ENCODE measurements at places on chromosomes 4 and X.

GRCh38 chr4:28004520-28004919 lies 1143.9 kb downstream of the STIM2 start:
- DNase-seq, result no peak

DNA sequence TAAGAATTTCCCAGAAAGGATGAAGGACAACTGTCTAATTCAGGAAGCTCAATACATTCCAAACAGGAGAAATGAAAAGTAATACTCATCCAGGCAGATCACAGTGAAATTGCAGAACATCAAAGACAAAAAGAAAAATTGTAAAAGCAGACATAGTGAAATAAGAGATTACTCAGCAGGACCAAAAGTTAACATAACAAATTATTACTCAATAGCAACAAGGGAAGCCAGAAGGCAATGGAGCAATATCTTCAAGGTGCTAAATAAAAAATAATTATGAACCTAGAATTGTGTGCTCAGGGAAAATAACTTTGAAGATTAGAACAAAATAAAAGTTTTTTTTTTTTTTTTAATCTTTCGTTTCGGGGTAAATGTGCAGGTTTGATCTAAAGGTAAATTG lies 30.5 kb upstream of the ENPP6 start:
- no peak for DNase-seq

DNA sequence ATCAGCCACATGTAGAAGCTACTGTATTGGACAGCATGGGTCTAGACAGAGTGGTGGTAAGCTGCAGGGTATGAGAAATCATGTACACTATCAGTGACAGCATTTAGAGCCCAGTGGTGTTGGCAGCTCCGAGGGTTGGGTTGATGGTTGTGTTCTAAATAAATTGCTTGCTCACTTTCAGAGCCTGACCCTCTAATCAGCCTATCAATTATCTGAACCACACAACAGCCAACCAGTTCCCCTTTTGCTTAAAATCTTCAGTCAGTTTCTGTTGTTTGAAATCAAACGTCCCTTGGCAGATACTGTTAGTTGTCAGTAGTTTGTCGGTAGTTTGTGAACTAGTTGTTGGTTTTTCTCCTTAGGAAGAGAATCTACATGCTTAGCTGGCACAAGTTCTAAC lies 99.8 kb upstream of the RAI2 start:
- DNase-seq, result no peak

DNA sequence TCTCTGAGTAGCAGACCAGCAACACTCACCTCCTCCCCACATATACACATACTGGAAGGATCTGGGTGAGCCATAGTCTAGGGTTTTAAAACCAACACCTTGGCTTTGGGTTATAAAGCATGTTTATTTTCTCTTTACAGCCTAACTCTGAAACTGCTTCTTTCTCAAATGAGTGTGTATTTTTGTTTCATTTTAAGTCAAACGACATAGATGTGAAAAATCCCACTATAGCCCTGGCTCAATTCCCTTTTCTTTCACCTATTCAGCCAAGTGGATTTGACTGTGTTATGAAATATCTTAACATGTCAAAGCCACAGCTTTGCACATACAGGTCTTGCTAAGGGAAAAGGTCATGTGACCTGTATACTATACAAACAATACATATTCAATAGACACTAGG lies 13.8 kb downstream of the NEXMIF start:
- DNase-seq, result no peak

GRCh38 chr4:10096201-10096977 lies 20.2 kb downstream of the WDR1 start:
- DNase-seq, result no peak

GRCh38 chr4:97104666-97105065 lies 1038.6 kb downstream of the STPG2 start:
- no peak for DNase-seq

GRCh38 chr4:20422398-20422797 lies 170.7 kb downstream of the SLIT2 start:
- peak; percentile 54 for DNase-seq

- peak; percentile 65 for DNase-seq
These were observed 279.8 kb upstream of the BOD1L1 start for GRCh38 chr4:13907255-13907751.

- no peak for DNase-seq
These were observed 570.6 kb downstream of the SPRY1 start for GRCh38 chr4:123966990-123967769.

DNA sequence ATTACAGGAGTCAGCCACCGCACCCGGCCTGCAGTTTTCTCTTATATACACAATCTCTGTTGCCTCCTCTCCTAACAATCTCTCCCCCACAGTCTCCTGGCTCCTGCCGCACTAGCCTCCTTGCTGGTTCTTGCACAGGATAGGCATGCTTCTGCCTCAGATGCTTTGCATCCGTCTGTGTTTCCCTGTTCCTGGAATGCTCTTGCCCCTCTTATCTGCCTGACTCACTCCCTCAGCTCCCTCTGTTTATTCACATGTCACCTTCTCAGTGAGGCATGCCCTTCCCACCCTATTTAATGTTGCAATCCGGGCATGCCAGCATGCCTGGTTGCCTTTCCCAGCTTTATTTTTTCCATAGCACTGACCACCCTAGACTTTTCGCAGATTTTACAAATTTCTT lies 161.9 kb downstream of the PHF8 start:
- DNase-seq, result peak; percentile 14

- DNase-seq, result no peak
These were observed 75.3 kb downstream of the SLIT2 start for GRCh38 chr4:20326977-20327376.

DNA sequence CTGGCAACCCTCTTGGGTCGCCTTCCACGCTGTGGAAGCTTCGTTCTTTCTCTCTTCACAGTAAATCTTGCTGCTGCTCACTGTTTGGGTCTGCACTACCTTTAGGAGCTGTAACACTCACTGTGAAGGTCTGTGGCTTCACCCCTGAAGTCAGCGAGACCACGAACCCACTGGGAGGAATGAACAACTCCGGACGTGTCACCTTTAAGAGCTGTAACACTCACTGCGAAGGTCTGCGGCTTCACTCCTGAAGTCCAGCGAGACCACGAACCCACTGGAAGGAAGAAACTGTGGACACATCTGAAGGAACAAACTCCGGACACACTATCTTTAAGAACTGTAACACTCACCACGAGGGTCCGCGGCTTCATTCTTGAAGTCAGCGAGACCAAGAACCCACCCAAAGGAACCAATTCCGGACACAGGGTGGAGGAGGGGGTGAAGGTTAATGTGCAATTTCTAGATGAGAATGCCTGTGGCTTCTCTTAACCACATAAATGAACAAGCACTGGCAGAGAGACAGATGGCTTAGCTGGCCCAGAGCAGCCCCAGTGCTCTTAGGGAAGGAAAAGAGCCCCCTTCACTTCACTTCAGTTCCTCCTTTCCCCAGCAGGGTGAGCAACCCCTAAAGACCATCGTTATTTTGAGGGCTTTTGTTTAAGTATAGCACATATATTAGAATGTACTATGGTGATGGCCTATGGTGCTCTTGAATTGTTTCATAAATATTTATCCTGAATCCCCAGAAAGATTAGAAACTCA lies 73.0 kb downstream of the LUZP4 start:
- DNase-seq, result peak; percentile 75

GRCh38 chr4:179626687-179627086 lies 2184.4 kb upstream of the AGA start:
- no peak for DNase-seq

DNA sequence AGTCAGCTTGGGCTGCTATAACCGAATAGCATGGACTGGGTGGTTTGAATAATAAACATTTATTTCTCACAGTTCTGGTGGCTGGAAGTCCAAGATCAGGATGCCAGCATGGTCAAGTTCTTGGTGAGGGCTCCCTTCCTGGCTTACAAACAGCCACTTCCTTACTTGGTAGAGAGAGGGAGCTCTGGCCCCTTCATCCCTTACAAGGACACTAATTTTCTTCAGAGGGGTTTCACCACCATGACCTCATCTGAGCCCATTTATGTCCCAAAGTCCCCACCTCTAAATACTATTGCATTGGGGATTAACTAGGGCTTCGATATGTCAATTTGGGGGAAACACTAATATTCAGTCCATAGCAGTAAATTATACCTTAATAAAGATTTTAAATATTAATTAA lies 61.8 kb downstream of the CLNK start:
- DNase-seq, result no peak

- DNase-seq, result no peak
These were observed 57.3 kb downstream of the AGA start for GRCh38 chr4:177384856-177385397.

DNA sequence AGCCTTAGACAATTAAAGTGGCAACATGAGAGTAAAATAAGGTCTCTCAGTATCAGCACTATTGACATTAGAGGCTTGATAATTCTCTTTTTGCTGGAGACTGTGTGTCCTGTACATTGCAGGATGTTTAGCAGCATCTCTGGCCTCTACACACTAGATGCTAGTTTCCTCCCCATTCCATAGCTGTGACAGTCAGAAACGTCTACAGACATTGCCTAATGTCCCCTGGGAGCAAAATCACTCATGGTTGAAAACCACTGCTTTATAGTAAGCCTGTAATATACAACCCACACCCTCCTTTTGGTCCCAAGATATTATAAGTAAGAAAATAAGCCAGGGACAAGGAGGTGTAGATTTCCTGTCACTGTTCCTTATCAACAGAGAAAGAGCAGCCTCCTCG lies 166.0 kb downstream of the FRMPD4 start:
- DNase-seq, result no peak

DNA sequence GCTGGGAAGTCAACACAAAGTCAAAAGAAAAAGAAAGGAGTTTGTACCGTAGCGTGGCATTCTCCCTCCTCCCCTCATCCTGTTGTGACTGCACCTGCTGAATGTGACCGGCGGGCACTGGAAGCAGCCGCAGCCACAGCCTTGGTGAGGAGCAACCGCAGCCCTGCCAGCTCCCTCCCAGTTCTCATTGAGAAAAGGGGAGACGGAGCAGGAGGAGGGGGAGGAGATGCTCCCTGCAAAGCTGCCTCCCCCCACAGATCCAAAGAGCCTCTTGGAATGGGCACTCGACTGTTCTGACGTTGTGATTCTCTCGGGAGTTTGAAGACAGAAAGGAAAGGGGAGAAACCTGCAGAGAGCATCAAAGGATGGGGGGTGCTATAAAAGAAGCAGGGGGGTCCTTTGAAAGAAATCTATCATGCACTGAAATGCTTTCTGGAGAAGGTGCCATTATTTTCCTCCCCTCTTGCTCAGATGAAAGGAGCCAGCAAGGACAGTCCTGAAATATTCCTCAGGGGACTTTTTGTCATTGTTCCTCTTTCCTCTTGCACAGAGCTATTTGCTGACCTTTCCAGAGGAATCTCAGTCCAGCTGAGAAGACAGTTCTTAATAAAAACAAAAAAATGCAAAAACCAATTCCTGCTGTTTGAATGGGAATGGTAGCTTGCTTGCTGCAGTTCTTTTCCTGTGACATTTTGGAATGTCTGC lies 429.7 kb downstream of the MAPK10 start:
- DNase-seq, result peak; percentile 13

DNA sequence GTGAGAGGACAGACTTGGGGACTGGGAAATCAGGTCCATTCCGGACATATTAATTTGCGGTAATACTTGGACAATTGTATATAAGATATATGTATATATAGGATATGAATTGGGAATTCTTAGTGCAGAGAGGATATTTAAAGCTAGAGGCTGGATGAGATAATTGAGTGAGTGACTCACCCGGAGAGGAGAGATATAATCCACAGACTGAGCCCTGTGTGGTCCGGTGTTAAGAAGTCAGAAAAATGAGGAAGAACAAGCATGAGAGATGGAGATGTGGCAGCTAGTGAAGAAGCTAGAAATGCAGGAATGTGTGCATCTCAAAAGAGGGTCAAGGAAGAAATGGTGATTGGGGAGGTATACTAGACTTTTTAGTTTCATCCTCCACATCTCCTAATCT lies 336.2 kb downstream of the SLC7A11 start:
- no peak for DNase-seq

DNA sequence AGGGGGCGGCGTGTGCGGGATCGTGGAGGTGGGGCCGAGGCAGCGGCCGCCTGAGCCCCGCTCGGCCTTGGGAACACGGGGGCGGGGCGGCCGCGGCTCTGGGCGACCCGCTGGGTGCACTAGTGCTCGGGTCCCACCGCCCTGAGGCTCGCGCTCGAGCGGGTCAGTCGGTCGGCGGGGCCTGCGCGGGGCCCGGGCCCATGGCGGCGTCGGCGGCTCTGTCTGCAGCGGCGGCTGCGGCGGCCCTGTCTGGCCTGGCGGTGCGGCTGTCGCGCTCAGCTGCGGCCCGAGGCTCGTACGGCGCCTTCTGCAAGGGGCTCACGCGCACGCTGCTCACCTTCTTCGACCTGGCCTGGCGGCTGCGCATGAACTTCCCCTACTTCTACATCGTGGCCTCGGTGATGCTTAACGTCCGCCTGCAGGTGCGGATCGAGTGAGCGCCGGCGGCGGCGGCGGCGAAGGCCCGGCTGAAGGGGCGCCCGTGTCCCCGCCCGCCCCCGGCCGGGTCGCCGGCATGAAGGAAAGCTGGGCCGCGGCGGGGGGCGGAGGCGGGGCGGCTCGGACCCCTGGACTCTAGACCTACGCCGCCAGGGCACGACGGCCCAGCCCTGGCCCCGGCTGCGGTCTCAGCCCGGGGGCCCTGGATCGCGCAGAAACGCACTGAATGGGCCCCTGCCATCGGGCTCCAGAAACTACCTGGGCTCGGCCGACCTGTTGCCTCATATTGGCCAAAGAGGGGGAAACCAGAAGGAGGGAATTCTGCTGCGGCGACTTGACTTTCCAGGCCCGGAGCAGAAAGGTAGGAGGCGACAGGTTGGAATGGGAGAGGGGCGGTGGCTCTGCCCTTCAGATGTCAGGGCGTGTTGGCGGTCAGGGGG lies at the start of gene SMIM10L2A:
Gene SMIM10L2A, plus strand, starts transcription at position 13 of the 878 bp plus-strand sequence. Its CDS starts 188 bp downstream, at position 201.
- peak; percentile 7 for DNase-seq

DNA sequence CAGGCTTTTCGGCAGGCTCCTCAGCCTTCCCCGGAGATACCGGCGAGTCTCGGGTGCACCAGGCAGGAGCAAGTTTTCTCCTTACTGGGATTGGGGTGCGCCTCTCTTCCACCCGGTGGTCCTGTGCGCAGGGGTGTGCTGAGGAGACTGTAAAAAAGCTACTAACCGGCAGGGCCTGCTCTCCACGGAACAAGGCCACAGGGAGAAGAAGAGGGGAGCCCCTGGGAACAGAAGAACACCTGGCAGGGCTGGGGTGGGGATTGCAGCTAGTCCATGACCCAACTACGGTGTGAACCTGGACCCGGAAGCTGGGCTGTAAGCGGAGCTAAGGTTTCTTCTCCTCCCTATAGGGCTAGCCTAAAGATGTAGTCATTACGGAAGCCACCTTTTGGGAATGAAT lies 17.7 kb upstream of the ZIC3 start:
- no peak for DNase-seq
